ENCODE measurements at places on chromosomes 4 and X.

DNA sequence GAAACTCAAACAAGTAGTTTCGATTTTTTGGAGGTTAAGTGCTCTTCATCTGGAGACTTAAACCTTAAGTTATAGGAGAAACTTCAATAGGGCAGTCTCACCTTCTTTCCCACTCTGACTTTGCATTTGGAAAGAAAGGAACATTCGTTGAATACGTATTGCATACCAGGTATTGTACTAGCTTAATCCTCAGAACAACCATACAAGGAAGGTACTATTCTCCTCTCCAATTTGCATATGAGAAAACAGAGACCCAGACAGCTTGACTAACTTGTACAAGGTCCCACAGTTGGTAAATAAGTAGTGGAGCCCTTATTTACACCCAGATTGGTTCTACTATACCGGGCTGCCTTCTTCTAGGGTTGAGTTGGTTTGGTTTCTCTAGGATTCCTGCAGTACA lies 32.6 kb downstream of the AMOT start:
- no peak for DNase-seq

DNA sequence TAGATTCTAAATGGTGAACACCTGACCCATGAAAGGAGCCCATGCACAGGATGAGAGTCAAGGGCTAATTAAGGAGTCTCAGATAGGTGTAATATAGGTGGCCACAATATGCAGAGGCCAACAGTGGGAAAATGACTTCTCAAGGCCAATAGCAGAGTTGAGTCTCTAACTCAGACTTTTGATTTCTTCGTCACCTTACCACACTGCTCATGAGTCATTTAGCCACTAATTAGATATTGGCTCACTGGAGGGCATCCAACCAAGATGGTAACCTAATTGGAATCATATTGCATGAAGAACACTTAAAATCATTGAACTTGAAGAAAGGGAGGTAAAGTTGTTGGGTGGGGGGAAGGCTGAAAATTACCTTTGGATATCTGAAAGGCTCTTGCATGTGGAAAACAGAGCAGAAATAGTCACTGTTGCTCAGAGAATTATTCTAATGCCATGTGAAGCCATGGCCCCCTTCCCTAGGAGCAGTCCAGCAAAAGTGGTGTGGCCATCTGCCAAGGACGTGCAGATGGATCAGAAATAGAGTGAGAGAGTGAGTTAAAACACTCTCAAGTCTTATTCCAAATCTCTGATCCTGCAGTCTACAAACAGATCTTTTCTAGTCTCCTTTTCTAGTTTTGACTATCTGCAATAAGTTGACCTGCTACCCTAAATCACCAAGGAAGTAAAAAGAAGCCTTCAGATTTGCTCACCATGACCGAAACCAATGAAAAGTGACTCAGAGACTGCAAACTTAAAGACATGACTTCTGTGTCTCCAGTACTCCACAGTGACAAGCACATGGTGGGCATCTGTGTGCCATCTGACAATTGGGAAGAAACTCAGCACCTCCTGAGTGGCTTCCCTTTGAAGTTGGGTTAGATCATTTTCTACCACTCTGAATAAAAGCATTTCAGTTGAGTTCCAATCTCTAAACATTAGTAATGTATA lies 93.9 kb upstream of the C1QTNF7 start:
- no peak for DNase-seq

GRCh38 chr4:77917075-77917474 lies 54.4 kb downstream of the MRPL1 start:
- no peak for DNase-seq

- no peak for DNase-seq
Observed at GRCh38 chr4:145732001-145732815, 52.3 kb downstream of the C4orf51 start.

GRCh38 chrX:105307762-105308161 lies 87.3 kb upstream of the TEX13A start:
- no peak for DNase-seq

DNA sequence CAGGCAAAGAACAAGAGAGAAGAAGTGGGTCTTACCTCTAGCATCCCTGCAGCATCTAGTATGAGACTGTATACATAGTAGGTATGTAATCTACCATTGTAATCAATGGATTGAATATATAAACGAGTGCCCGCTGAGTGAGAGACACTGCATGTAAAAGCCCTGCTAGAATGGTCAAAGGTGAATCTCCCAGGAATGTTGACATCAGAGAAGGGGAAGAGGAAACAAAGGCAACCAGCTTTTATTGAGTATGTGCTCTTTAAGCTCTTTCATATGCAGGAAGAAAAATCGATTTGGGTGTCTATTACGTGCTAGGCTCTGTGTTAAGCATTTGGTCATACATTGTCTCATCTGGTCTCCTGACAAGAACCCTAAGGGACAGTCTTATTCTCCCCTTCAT lies 91.9 kb upstream of the KLHL13 start:
- DNase-seq, result no peak

DNA sequence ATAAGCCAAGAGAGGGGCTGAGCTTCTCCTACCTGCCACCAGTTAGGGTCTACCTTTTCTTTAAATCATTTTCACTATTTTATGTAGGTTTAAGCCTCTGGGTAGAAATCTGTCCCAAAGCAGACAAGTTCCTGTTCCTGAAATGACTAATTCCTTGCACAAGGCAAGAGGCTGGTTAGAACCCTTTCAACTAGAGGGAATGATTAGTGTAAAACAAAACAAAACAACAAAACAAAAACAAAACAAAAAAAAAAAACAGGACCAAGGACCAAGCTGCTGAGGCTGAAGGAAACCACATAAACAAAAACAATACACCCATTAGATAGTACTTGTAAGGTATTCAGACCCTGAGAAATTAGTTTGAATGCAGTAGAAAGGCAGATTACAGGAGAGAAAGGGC lies 62.7 kb downstream of the MAML3 start:
- no peak for DNase-seq

GRCh38 chr4:6893449-6894085 lies 16.1 kb upstream of the TBC1D14 start:
- no peak for DNase-seq

GRCh38 chr4:52157641-52158316 lies 106.7 kb downstream of the SPATA18 start:
- no peak for DNase-seq

GRCh38 chrX:72358313-72358712 lies 52.6 kb upstream of the CITED1 start:
- peak; percentile 42 for DNase-seq

DNA sequence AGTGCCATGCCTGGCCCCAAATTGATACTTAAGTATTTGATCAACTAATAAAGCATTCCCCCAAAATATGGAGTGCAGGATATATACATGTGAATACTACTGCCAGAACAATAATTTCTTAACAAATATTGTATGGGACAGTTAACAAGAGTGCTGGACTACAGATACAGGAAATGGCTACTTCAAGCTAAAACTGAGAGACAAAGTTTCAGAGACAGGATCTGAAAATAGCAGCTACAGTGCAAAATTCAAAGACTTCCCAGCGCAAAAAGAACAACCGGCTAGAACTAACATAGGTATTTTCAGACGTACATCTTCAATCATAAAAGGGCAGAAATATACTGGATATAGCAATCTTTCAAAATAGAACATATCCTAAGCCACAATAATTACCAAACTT lies 6.3 kb downstream of the ATRX start:
- no peak for DNase-seq

GRCh38 chr4:16217300-16218051 lies 8.8 kb downstream of the TAPT1 start:
- no peak for DNase-seq

DNA sequence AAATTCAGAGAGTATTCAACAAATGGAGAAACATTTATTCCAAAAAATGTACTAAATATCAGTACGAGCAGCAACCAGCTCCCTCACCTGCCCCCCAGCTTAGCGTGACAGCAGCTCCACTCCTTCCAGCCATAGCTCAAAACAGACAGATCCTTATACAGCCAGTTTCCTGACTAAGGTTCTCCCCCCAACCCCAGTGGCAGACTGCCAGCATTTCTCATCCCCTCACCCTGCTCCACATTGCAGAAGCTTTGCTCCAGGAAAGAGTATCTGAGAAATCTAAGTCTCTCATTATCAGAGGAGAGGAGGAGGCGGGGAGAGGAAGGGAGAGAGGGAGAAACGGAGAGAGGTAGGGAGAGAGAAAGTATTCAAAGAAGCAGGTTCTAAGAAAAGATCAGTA lies 53.3 kb upstream of the PASD1 start:
- no peak for DNase-seq

DNA sequence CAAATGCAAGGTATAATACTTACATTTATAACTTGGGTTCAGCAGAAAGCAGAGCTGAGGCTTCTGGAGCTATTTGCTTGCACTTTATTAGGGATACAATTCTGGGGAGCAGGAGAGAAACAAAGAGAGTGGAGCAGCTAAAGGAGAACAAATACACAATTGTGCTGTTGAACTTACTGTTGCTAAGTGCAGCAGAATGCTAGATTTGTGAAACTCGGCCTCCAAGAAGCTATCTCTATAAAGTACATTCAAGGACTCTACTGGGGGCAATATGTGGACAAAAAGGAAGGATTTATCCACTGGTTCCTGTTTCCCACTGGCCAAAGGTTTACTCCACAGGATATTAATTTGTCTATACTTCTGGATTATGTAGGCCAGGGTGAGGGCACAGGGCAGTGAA lies 86.8 kb downstream of the PPP1R2C start:
- DNase-seq, result no peak

DNA sequence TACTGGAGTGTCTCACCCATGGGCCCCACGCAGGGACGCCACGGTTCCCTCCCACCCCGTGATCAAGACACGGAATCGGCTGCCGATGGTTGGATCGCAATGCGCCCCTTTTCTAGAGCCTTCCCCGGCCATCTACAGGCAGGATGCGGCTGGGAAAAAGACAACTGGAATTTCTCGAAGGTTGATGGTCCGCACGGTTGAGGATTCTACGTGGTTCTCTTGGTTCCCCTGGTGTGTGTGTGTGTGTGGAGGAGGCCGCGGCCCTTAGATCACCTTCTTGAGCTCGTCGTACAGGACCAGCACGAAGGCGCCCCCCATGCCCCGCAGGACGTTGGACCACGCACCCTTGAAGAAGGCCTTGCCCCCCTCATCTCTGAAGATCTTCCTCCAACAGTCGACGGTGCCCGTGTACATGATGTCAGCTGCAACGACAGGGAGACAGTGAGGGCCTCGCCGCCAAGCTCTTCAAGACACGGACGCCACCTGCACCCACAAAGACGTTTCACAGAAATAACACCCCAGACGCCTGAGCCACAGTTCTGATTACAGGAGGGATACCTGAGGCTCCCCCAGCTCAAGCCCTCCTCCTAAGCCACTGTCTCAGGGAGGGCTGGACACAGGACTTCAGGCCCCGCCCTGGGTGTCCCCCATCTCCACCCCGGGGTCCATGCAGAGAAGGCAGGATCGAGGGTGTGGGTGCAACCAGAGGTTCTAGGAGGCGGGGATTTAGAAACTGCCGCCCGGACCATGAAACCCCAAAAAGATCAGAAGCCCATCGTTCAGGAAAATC lies 5.4 kb downstream of the SLC25A6 start:
- no peak for DNase-seq

DNA sequence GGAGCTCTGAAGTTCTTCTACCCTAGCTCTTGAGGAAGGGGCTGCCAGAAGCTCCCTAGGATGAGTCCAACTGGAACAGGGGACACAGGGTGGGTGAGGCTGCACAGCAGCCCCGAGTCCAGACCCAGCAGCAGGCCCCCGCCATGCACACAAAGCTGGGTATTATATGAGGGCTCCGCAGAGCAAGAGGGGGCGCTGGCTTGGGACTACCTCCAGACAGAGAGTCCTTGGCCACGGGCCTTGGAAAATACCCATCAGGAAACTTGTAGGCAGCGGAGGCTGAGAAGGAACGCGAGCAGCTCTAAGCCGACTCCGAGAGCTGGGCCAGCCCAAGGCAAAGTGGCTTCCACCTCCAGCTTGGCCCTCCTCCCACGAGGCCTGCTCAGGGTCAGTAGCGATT lies 8.1 kb downstream of the HCFC1 start:
- DNase-seq, result no peak

DNA sequence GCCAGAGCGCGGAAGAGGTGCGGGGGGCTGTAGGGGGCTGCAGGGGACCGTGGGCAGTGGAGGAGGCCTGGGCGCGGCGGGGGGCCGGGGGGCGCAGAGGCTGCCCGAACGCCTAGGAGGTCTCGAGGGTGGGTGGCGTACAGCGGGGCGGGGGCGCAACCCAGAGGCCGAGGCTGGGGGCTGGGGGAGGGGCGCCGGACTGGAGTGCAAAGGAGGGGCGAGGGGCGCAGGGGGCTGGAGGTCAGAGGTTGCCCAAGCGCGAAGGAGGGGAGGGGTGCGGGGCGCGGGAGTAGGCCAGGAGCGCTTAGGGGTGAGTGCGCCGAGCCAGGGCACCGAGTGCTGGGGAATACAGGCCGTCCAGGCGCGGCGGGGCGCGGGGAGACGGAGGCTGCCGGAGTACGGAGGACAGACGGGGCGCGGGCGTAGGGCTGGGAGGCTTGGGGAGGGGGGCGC lies 255 bp downstream of the GYG2 start:
- DNase-seq, result no peak

GRCh38 chr4:112731715-112732114 lies 94.8 kb downstream of the LARP7 start:
- no peak for DNase-seq

- DNase-seq, result no peak
Observed at GRCh38 chrX:96692454-96692853, 7.8 kb downstream of the DIAPH2 start.

- DNase-seq, result peak; percentile 76
Observed at GRCh38 chr4:30380404-30380998, 339.7 kb upstream of the PCDH7 start.

DNA sequence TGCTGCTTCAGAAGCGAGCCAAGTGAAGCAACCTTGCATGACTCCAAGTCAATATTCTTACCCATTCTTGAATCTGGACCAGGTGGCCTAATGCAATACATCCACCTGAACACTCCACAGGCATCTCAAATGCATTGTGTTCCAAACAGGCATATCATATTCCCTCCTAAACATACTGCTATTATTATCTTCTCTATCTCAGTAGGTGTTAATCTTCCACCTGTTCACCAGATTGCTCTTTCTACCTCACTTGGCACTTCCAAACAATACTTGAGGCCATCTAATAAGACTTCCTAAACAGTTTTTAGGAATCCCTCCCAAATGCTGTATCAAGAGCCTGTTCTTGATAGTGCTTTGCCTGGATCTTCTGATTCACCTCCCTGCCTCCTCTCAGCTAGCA lies 90.7 kb downstream of the GPRIN3 start:
- no peak for DNase-seq

- no peak for DNase-seq
Observed at GRCh38 chrX:9775930-9776329, 10.3 kb upstream of the GPR143 start.

Data from urothelium cell line (cell line).